ENCODE measurements at places on chromosomes 2 and 18. TPM values are rescaled to one million over a fixed set of nuclear protein-coding genes. Genes with fewer than 3 reads are reported as not detected.

Gene SH2D6
- total RNA-seq: 0.23 TPM

Gene FLACC1
- total RNA-seq: not detected

Gene TRIP12
- total RNA-seq: 81.1 TPM

Gene SPHKAP
- not detected for total RNA-seq
